ENCODE measurements at places on chromosomes 6 and 20. TPM values are rescaled to one million over a fixed set of nuclear protein-coding genes. Genes with fewer than 3 reads are reported as not detected.

DNA sequence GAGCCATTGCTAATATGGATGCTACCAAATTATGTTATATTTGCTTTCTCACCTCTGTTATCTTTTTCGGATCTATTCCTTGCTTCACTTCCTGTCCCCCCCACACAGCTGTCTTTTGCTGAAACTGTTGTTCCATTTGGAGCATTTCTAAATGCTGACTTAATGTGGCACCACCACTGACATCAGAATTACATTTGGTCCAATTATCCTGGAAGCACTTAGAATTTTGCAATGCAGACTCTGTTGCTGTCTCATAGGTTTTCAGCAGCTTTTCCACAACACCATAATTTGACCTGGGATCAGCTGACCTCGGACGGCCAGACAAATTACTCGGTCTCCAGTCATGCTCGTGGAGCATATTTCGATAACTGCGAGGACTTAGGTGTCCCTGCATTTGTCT, 12.8 kb downstream of the KIAA0408 start:
- no peak overlapping the region for H3K4me3 ChIP-seq
- no peaks in the 10 kb centered on the region for H3K36me3 ChIP-seq
- H3K27ac ChIP-seq, result no peak overlapping the region
- H3K4me1 ChIP-seq, result no peaks in the 10 kb centered on the region
- no peaks in the 10 kb centered on the region for H3K27me3 ChIP-seq

DNA sequence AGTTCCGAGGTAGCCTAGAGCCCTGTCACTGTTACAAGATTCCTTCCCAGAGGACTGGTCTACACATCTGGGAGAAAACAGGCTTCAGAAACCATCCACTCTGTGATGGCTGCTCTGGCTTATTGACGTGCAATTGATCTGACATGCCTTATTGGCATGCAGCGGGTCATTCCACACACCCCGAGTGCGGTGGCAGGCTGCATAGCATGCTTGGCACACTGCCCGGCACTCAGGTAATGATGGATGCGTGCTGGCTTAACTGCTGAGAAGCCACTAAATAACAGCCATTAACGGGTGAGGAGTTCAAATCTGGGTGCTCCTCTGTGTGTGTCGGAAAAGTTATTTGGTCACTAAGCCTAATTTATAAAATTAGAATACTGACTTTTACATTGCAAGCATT, 67.9 kb upstream of the CDH4 start:
- no peaks in the 10 kb centered on the region for H3K27me3 ChIP-seq
- no peak overlapping the region for H3K27ac ChIP-seq
- no peak for DNase-seq
- no peaks in the 10 kb centered on the region for H3K36me3 ChIP-seq
- no peak overlapping the region for H3K4me3 ChIP-seq
- H3K4me1 ChIP-seq, result no peaks in the 10 kb centered on the region

DNA sequence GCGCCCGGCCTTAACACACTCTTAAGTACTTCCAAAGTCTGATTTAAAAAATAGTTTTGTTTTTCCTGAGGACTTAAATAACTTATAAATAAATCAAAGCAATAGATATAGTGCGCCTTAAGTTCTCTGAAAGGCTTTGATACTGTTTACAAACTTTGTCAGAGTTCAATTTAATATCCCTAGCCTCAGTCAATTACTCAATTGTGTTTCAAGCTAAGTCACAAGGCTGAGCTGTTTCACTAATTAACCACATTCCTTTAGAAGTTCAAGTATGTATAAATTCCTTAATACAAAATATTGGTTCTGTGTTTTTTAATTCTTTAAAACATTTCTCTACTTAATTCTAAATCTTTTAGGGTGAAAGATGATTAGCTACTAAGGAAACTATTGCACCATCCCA, 178.4 kb upstream of the AGPAT4 start:
- no peak overlapping the region for H3K4me3 ChIP-seq
- no peaks in the 10 kb centered on the region for H3K4me1 ChIP-seq
- no peaks in the 10 kb centered on the region for H3K36me3 ChIP-seq
- DNase-seq, result no peak
- no peak overlapping the region for H3K27ac ChIP-seq

GRCh38 chr6:140576004-140576555, 1201.6 kb upstream of the CITED2 start:
- no peaks in the 10 kb centered on the region for H3K27me3 ChIP-seq
- DNase-seq, result no peak
- H3K36me3 ChIP-seq, result no peaks in the 10 kb centered on the region
- no peak overlapping the region for H3K4me3 ChIP-seq

- H3K27ac ChIP-seq, result no peak overlapping the region
- H3K4me3 ChIP-seq, result no peak overlapping the region
- H3K27me3 ChIP-seq, result no peaks in the 10 kb centered on the region
- no peak for DNase-seq
Observed at GRCh38 chr6:98687752-98688151, 146.6 kb upstream of the POU3F2 start.

GRCh38 chr6:39803872-39804271, 11.7 kb downstream of the DAAM2 start:
- peaks cover 12% of the 10 kb centered on the region for H3K4me1 ChIP-seq
- H3K4me3 ChIP-seq, result no peak overlapping the region
- H3K27ac ChIP-seq, result no peak overlapping the region
- no peak for DNase-seq
- no peaks in the 10 kb centered on the region for H3K27me3 ChIP-seq
- no peaks in the 10 kb centered on the region for H3K36me3 ChIP-seq

DNA sequence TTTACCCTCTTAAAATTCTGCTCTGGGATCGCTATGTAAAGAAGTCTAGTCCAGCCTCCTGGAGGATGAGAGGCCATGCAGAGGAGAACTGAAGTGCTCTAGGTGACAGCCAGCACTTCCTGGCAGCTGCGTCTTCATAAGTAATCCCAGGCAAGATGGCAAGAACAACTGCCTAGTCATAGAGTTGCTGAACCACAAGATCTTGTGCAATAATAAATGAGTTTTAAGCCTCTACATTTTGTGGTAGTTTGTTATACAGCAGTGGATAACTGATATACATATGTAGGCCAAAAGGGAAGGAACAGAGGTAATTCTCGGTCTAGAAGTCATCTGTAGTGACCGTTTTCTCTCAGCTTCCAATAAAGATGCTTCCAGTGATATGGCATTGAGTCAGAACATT, 103.8 kb upstream of the FLRT3 start:
- no peak for DNase-seq
- H3K27ac ChIP-seq, result no peak overlapping the region
- H3K4me1 ChIP-seq, result no peaks in the 10 kb centered on the region
- no peak overlapping the region for H3K4me3 ChIP-seq

GRCh38 chr6:117075218-117075617, 190.1 kb upstream of the VGLL2 start:
- H3K4me1 ChIP-seq, result no peaks in the 10 kb centered on the region
- DNase-seq, result no peak
- no peak overlapping the region for H3K27ac ChIP-seq
- no peaks in the 10 kb centered on the region for H3K27me3 ChIP-seq
- H3K4me3 ChIP-seq, result no peak overlapping the region

GRCh38 chr20:58026361-58026760, 202.1 kb downstream of the ANKRD60 start:
- H3K27ac ChIP-seq, result no peak overlapping the region
- H3K27me3 ChIP-seq, result no peaks in the 10 kb centered on the region
- no peak for DNase-seq
- H3K4me3 ChIP-seq, result no peak overlapping the region

GRCh38 chr20:24779131-24779530, 169.9 kb upstream of the CST7 start:
- no peak overlapping the region for H3K4me3 ChIP-seq
- no peak overlapping the region for H3K27ac ChIP-seq
- no peaks in the 10 kb centered on the region for H3K4me1 ChIP-seq
- no peaks in the 10 kb centered on the region for H3K27me3 ChIP-seq

GRCh38 chr20:57698116-57698866, 11.5 kb downstream of the PMEPA1 start:
- no peak for DNase-seq
- no peak overlapping the region for H3K27ac ChIP-seq
- no peak overlapping the region for H3K4me3 ChIP-seq
- H3K36me3 ChIP-seq, result no peaks in the 10 kb centered on the region
- H3K27me3 ChIP-seq, result no peaks in the 10 kb centered on the region

DNA sequence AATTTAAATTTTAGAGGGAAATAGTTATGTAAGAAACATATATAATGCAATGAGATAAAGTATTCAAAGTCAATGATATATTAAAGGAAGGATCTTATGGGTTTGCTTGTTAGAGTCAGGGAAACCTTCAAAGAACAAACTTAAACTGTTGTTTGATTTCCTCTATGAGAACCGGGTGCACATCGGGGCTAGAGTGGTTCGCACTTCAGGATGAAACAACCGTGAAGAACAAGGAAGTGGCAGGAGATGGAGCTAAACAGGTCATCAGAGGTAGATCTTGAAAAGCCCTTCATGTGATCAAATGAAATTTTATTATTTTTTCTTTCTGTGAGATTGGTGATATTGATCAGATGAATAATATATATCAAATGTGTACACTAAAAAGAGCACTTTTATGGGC, 951.9 kb upstream of the FLRT3 start:
- no peaks in the 10 kb centered on the region for H3K36me3 ChIP-seq
- no peak overlapping the region for H3K27ac ChIP-seq
- no peak overlapping the region for H3K4me3 ChIP-seq
- H3K4me1 ChIP-seq, result no peaks in the 10 kb centered on the region
- H3K27me3 ChIP-seq, result no peaks in the 10 kb centered on the region

GRCh38 chr6:56625356-56625755, 17.3 kb downstream of the DST start:
- no peak for DNase-seq
- H3K4me1 ChIP-seq, result no peaks in the 10 kb centered on the region
- no peaks in the 10 kb centered on the region for H3K27me3 ChIP-seq
- H3K27ac ChIP-seq, result no peak overlapping the region
- H3K4me3 ChIP-seq, result no peak overlapping the region
- H3K36me3 ChIP-seq, result no peaks in the 10 kb centered on the region

GRCh38 chr6:4192173-4192572, 56.8 kb upstream of the ECI2 start:
- H3K27me3 ChIP-seq, result no peaks in the 10 kb centered on the region
- no peak overlapping the region for H3K27ac ChIP-seq
- no peaks in the 10 kb centered on the region for H3K36me3 ChIP-seq
- DNase-seq, result no peak
- H3K4me3 ChIP-seq, result no peak overlapping the region
- H3K4me1 ChIP-seq, result no peaks in the 10 kb centered on the region

- H3K4me1 ChIP-seq, result no peaks in the 10 kb centered on the region
- no peak overlapping the region for H3K4me3 ChIP-seq
- H3K36me3 ChIP-seq, result no peaks in the 10 kb centered on the region
Observed at GRCh38 chr20:22861990-22862389, 173.1 kb upstream of the SSTR4 start.

DNA sequence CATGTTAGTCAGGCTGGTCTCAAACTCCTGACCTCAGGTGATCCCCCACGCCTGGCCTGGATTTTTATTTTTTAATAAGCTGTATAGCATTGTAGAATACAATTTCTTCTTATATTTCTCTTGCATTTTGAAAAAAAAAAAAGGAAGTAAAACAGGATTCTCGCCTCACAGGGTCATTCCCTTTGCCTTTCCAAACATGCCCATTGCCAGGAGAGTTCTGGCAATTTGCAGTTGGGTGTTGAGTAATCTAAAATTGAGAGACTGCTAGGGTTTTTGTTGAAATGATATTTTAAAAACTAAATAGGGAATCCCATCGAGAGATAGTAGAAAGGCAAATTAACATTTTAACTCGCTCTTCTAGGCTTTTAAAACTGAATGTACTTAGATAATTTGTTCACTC, 196.1 kb downstream of the JARID2 start:
- H3K4me1 ChIP-seq, result peaks cover 13% of the 10 kb centered on the region
- H3K27me3 ChIP-seq, result no peaks in the 10 kb centered on the region
- no peaks in the 10 kb centered on the region for H3K36me3 ChIP-seq
- H3K4me3 ChIP-seq, result no peak overlapping the region

Gene NECAB3
- total RNA-seq, result 156 TPM

Gene SPO11
- total RNA-seq, result not detected

Gene FOXA2
- total RNA-seq, result not detected

Gene TAAR5
- total RNA-seq, result not detected

Gene BCAS1
- 0.83 TPM for total RNA-seq

Gene PHF10
- 84.2 TPM for total RNA-seq

Gene GHRH
- total RNA-seq, result not detected

Gene BYSL
- 14.8 TPM for total RNA-seq

Gene COQ3
- total RNA-seq, result 4.8 TPM

Gene NRSN1
- not detected for total RNA-seq

Gene KCNK15
- 4.4 TPM for total RNA-seq

Gene IFNGR1
- total RNA-seq, result 61.1 TPM

Gene SAMD3
- 0.81 TPM for total RNA-seq

Gene RAE1
- 24.0 TPM for total RNA-seq

Gene MUC22
- not detected for total RNA-seq

All from ovary (tissue), 10 donors.